AG08396 (cell line): ENCODE measurements at places on chromosomes 3 and 15.

- DNase-seq = peak; percentile 14
These were observed 94.9 kb downstream of the MEX3B start for GRCh38 chr15:81950841-81951414.

DNA sequence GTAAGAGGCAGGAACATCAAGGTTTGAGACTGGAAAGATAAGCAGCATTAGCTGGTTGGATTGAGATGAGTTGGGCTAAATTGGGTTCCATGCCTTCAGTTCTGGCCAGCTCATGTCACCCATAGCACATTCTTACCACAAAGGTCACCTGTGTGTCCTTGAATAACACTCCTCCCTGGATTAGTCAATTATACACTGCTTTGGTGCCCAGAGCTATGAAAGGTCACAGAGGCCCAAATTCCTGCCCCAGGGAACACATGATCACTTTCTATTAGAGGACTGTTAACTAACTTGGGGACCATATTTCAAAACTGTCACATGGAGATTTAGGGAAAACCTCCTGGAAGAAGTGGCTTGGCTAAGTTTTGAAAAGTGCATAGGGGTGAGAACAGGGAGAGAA is 40.1 kb upstream of the XCR1 start:
- DNase-seq = no peak

DNA sequence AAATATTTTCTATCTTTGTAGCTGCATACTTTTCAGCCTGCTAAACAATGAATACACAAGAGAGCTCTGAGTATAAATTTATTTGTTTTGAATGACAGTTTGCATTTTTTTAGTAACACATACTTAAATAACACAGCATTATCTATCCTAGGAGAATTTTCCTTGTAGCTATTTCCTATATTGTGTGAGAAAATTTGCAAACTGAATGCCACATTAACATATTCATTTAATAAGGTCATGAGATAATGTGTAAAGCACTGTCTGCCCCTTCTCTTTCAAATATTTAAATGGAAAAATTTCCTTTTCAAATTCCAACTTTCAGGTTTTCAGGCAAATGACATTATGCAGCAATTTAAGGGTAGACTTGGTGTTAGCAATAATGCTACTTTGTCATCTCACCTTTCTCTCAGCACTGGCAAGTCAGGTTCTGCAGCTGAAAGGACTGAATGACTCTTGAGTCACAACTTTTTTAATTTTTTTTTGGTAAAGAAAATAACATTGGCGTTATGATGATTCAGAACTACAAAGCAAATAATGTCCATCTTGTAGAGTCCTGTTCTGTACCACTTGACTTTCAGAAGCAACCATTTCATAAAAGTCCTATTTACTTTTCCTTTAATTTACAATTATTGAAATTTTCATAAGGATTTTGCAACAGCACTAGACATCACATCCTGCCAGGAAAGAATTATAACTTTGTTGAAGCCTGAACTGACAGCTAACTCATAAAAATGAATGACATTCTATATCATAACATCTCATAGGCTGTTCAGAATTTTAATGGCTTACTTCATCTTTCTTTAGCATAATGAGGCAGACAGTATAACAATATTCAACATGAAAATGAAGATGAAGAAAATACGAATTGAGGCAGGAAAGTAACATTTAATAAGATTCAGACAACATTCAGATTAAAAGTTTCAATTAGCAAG is 681.6 kb upstream of the SEMA6D start:
- DNase-seq = no peak

DNA sequence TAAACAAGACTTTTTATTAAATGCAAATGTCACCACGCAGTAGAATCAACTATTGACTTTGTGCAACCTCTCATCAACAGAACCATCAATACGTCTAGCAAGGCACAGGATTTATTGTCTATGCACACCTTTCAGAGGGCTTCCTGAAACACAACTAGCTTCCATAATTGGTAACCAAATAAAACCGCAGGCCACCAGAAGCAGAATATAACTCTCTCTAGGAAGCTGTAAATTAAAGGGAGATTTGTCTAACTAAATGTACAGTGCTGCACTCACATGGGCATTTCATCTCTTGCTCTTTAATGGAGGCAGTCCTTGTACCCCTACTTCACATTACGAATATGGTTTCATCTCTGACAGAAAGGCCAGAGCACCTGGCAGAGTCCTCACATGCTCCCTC is 93.0 kb downstream of the FHIT start:
- no peak for DNase-seq

DNA sequence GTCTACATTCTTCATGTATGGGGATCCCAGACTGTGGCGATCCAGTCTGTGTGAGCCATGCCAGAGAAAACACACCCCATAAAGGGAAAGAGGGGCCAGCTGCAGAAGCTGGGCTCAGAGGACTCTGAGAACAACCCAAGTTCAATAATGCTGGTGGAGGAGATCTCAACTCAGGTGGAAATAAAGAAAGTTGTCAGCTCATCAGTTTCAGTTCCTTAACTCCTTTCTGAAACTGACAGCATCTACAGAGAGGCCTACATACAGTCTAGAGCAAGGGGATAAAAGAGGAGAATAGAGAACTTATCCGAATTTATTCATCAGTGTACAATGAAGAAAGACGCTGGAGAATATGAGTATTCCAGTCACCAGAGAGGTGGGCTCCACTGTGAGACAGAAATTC is 77.0 kb downstream of the NTRK3 start:
- no peak for DNase-seq

- no peak for DNase-seq
These were observed 121.6 kb upstream of the MRPS22 start for GRCh38 chr3:139222100-139222657.

GRCh38 chr15:49083401-49084284 is 37.4 kb upstream of the SECISBP2L start:
- peak; percentile 13 for DNase-seq

DNA sequence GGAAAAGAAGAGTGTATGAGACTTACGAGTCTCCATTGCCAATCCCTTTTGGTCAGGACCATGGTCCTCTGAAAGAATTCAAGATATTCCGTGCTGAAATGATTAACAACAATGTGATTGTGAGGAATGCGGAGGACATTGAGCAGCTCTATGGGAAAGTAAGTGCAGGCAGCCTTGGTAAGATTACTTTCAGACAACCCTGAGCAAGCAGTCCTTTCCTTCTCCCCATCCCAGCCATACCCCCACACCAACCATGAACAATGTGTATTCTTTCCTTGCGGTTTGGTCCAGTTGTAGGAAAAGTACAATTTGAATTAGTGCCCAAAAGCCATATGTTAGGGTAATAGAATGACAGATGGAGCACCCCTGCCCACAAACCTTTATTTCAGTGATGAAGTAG is 5.6 kb downstream of the TSEN2 start:
- no peak for DNase-seq

- DNase-seq = no peak
These were observed 60.2 kb downstream of the IL16 start for GRCh38 chr15:81256916-81257315.

- DNase-seq = no peak
These were observed 294.6 kb downstream of the NTRK3 start for GRCh38 chr15:87961851-87962420.

DNA sequence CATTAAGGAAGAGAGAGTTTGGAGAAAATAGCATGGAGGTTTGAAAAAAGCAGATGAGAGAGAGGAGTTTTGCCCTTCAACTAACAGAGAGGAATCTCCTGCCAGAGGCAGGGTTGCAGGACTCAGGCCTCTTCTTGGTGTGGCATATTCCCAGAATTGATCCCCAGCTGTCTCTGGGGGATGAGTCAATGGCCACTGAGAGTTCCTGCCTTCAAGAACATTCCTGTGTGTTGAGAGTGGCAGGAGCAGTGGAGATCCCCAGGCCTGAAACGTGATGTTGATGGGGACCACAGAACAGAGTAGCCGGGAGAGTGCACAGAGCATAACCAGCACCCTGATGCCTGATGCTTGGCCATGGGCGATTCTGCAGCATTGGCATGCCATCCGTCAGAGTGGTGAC is 348.4 kb upstream of the THBS1 start:
- DNase-seq = peak; percentile 77

GRCh38 chr15:92921215-92922131 is 21.3 kb downstream of the CHD2 start:
- DNase-seq = no peak

DNA sequence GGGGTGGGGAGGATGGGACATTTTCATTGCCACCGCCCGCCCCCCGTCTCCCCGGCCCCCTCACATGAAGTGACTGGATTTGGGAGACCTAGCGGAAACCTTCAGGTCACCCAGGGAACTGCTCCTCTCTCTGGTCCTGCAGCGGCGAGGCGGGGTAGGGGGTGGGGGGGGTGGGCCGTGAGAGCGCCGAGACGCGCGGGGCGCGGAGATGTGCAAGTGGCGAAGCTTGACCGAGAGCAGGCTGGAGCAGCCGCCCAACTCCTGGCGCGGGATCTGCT is 712 bp upstream of the MME start:
- peak; percentile 49 for DNase-seq

- no peak for DNase-seq
These were observed 158.8 kb downstream of the POLR2M start for GRCh38 chr15:57865294-57865693.

DNA sequence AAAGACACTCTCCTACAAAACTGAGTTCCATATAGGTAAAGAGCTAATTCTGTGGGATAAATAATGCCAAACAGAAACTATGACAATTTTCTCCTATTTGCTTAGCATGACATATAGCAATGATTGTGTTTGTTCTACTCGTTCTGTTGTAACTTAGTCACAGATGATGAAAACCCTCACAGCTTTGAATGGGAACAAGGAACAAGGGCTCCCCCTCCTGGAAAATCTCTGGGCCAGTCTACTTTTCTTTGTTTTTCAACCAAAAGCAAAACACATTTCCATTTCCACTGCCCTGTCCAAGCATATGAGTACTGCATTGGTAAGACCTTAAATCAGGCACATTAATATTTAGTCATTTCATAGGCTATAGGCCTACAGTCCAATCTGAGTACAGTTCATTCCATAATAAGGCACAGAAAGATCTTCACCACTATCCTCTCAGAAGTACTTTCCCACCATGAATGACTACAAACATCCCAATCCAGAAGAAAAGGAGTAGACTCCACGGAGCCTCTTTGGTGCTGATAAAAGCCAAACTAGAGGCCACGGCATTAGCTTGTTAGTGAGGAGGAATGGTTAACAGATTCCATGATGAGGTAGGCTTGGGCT is 67.1 kb downstream of the ATP8B4 start:
- peak; percentile 45 for DNase-seq

DNA sequence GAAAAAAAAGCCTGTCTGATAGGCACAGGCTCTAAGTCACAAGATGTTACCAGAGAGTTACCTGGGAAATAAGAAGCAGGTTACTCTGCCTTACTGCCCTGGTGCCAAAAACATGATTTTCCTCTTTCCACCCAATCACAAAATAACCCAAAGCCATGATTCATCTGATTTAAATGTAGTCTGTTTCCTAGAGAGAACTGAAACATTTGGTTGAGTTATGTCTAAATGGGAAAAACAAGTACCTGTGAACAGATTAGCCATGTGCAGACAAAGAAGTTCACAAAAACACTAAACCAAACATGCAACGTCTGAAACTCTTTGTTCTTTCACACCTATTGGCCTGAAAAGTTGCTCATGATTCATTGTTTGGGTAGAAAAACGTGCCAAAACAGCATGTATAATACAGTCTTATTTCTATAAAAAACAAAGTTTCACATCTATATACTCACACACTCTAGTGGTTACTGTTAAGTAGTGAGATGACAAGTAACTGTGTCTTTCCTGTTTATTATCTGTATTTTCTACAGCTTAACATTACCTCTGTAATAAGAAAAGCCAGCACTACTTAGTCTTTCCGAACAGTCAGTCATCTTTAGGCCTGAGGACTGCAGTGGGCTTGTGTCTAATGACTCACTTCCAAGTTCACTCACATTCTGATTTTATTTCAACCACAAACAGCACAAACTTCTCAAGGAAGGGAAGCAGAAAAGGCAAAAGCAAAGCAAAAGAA is 30.2 kb downstream of the FAM174B start:
- DNase-seq = no peak

GRCh38 chr3:138890555-138891187 is 55.9 kb upstream of the PIK3CB start:
- DNase-seq = no peak

DNA sequence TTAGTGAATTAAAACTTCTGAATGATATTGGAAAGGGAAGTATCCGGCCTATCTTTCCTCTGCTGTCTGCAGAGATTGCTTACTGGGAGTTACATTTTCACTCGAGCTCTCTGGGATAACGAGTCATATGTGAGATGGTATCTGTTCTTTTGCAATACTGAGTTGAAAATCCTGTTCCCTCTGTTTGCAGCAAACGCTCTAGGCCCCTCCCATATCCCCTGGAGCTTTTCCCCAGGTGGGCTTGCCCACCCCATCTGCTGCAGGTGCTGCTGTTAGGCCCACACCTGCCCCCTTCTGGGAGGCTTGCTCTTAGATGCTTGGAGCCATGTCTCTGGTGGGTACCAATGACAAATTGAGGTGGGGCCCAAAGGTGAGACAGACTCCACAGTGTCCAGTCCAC is 42.7 kb upstream of the MTMR10 start:
- no peak for DNase-seq

DNA sequence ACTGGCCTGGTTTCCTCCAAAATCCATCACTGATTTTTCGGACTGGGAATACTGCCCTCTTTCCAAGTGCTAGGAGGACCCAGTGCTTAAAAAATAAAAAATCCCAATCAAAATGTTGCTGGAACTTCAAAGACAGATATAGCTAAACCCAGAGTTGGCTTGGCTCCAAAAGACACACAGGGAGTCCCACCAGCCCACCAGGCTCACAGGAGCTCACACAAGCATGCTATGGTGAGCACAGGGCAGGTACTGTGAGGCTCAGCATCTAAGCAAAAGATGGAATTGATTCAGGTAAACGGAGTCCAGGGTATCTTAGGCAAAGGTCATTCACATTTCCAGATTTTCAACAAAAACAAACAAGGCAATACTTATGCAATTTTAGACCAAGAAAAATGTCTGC is 3.7 kb downstream of the TRANK1 start:
- no peak for DNase-seq

- DNase-seq = no peak
These were observed 1751.2 kb downstream of the SI start for GRCh38 chr3:163327086-163327485.

DNA sequence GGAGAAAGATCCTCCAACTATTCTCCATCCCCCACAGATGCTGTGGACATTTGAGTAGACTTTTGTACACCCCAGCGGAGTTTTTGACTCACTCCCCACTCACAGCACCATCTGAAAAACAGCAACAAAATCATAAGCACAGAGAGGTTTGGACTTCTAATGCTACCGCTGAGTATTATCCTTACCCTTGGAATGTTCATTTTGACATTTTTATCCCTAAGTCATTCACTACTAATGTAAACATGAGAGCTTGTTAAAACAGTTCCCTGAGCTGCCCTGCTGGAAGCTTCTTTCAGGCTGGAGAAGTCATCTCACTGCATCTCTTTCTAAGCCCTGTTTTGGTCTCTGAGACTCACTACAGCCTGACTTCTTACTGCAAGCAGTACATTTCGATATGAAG is 1045.9 kb downstream of the MCTP2 start:
- peak; percentile 54 for DNase-seq
